Activated CD8-positive, alpha-beta memory T cell treated with anti-CD3 and anti-CD28 coated beads, Interleukin-2, amount 50 U/mL, for 48 hours (primary cell): ENCODE measurements at places on chromosomes 6 and 20.
A peak's percentile ranks its signal among the peaks of the same experiment; 100 is the strongest.

DNA sequence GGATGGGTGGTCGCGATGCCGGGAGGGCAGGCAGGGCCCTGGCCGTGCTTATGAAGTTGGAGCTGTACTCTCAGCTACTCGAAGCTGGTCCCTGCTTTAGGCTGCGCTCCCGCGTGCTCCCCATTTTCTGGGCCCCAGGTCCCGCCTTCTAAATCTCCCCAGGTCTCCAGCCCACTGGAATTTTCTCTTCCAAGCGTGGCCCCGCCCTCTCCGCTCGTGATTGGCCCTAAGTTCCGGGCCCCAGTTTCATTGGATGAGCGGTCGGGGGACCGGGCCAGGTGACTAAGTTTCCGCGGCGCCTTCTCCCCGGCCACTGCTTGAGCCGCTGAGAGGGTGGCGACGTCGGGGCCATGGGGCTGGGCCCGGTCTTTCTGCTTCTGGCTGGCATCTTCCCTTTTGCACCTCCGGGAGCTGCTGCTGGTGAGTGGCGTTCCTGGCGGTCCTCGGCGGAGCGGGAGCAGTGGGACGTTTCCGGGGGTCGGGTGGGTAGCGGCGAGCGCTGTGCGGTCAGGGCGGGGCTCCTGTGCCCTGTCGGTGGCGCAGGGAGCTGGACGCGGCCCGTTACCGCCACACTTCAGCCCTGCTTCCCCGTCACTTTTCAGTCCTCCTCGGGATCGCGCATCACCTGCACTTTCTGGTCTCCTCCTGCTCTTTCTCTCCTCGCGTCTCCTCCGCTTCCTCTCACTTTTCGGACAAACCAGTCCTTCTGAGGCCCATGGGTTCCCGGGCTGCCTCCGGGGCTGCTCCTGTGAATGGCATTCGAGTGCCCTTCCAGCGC is at the start of gene MICA:
Gene MICA, plus strand, starts transcription at position 313 of the 778 bp plus-strand sequence. Its CDS starts 38 bp downstream, at position 351.
- DNase-seq, result peak; percentile 86

- no peak for DNase-seq
Observed at GRCh38 chr6:35508027-35508426, 4.7 kb downstream of the TULP1 start.

DNA sequence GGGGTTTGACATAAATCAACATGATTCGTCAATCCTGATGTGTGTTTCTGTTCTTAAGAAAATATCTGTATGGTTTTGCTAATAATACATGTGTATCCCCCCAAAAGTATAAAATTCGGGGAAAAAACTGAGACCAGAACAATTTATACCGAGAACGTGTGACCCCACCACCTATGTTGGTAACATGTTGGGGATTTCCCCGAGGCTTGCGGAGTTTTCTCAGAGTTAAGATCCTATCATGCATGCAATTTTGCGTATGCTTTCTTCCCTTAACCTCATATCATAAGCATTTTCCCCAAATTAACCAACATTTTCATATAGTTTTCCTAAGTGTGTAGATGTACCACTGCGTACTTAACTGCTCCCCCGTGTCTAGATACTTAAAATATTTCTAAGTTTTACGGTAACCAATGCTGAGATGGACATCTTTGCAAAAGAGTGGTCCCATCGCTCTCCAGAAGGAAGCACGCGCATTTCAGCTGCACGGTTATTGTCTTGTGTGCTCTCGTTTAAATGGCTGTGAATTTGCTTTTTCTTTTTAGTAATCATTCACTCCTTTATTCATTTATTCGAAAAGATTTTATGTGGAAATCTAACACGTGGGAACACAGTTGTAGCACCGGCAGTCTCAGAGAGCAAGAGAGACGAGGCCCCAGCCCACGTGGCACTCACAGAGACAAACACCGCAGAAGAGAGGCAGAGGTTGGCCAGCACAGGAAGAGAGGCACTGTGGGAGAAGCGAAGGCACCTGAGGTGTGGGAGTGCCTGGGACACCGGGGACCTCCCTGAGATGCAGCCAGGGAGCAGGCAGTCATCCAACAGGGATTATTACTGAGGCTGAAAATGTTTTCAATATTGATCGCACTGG is 13.2 kb upstream of the IRF4 start:
- no peak for DNase-seq

GRCh38 chr20:4873396-4873795 is 127.9 kb downstream of the SLC23A2 start:
- DNase-seq, result no peak

GRCh38 chr6:68758559-68758958 is 123.5 kb downstream of the ADGRB3 start:
- DNase-seq, result no peak

- no peak for DNase-seq
Observed at GRCh38 chr6:17059850-17060249, 42.0 kb upstream of the STMND1 start.

GRCh38 chr6:126302191-126302590 is 37.7 kb upstream of the CENPW start:
- DNase-seq, result no peak

GRCh38 chr6:50902260-50902659 is 83.6 kb downstream of the TFAP2B start:
- no peak for DNase-seq

- no peak for DNase-seq
Observed at GRCh38 chr6:13011612-13012146, 295.1 kb downstream of the PHACTR1 start.

DNA sequence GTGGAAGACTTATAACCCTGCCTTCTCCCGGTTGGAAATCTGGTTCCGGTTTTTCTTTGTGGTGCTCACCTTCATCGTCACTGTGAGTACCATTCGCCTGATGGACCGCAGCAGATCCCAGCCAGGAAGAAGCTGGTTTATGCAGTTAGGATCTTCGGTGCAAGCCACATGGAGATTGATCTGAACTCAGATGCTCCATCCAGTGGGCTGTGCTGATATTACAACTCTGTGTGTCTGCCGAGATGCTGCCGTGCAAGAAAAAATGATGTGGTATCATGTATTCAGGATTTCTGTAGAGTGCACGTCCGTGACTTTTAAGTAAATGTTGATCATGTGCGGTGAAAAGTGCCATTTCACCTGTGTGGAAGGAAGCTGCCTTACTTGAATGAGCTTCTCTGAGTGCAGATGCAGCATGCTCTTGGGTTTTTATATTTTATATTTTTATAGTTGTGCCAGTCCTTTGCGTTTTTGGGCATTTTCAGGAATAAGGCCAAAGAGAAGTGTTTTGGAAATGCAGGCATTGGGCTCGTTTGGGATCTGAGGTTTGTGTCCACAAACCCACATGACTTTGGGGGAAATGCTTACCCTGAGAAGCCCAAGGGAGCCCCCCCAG is 39.2 kb downstream of the DYNLT1 start:
- DNase-seq, result peak; percentile 66

DNA sequence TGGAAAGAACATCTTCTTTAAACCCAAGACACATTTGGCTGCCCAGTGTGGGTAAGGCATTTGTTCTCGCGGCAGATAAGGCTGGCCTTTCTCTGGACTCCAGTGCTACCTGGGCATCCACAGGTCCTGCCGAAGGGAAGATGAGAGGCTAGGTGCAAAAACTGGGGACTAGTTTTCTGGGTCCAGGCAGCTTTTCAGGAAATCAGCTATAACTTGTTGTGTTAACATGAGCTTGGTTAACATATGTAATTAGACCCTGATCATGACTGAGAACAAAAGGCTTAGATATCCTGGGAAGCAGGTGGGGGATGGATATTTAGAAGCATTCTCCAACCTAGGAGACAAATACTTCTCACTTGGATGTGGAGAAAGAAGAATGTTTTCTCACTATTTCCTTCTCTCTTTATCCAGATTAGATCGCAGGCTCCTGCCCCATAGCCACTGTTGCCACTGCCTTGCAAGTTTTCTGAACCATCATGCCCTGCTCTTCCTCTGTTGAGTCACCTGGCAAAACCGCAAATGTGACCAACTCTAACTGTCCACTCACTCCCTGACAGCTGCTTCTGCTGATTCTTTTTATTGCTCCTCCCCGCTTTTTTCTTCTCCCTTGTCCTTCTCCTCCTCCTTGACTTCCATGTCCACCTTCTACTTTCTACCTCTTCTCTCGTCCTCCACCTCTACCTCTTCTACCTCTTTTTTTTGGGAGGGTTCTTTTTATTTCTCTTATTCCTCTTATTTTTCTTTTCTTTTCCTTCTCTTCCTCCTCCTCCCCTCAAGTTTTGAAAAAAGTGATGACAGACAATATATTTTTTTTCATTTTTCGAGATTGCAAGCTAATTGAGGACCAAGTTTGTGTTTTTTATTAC is 258.1 kb downstream of the UTRN start:
- no peak for DNase-seq

- no peak for DNase-seq
Observed at GRCh38 chr6:24982231-24982630, 46.5 kb upstream of the RIPOR2 start.

GRCh38 chr6:78482801-78483552 is 384.4 kb upstream of the IRAK1BP1 start:
- no peak for DNase-seq

DNA sequence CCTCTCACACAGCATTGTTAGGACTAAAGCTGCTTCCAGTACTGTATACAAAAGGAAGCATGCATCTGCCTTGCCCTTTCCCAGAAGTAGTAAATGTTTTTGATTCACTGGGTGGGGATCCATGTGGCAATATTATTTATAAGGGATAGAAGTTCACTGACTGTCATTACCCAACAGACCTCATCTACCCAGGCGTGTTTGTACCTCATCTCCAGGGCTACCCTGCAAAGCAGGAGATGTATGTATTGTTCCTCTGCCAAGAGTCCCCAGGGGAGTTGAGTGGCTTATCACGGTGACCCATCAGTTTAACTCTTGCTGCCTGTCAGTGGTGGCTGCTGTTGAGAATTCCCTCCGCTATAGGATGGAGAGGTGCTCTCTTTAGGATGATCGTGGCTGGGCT is 42.5 kb downstream of the SLC24A3 start:
- DNase-seq, result no peak

DNA sequence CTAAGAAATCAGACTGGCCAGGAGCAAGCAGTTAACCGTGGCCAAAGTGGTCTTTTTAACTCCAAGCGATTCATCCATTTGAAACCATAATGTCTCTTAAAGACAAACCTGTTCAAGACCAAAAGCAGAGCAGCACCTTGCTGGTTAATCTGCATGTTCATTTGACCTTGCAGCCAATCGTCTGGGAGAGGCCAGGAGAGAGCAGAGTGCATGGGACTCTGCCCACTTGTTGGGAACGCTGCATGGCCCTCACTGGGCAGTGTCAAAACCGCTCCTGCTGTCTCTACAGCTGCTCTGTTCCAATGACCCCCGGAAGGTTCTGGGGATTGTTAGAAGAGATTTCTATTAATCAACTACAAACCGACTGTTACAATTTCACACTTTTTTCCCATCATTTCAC is 79.6 kb downstream of the OLIG3 start:
- DNase-seq, result no peak

GRCh38 chr6:156777577-156778453 is 637 bp downstream of the ARID1B start:
- DNase-seq, result peak; percentile 82

DNA sequence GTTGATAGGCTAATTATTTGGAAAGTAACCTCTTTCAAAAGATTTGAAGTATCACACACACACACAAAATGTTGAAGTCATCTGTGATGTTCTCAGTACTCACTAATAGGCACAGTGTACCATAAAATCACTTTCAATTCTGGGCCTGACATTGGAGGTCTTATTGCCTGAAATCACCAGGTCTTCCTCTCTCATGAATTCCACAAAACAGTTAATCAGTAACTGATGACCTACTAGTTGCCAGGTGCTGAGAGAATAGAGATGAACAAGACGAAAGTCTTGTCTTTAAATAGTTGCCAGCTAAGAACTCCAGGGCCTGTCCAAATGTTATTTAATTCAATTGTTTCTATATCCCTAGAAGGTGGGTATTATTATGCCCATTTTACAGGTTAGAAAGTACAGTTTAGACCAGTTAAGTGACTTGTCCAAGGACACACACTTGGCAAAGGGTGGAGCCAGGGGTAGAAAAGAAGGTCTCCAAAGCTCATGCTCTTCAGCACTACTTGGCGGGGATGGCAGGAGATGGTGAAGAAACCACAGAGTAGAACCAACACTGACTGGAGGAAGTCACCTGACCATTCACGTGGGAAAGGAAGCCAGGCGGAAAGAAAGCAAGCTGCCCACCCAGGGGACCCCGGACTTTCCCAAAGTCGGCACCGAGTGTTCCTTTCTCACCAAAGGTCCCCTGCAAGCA is 116.4 kb downstream of the KIF6 start:
- DNase-seq, result no peak

- no peak for DNase-seq
Observed at GRCh38 chr6:169502445-169502844, 199.4 kb downstream of the WDR27 start.

GRCh38 chr20:63978319-63979228 is 868 bp downstream of the SAMD10 start:
- peak; percentile 83 for DNase-seq

DNA sequence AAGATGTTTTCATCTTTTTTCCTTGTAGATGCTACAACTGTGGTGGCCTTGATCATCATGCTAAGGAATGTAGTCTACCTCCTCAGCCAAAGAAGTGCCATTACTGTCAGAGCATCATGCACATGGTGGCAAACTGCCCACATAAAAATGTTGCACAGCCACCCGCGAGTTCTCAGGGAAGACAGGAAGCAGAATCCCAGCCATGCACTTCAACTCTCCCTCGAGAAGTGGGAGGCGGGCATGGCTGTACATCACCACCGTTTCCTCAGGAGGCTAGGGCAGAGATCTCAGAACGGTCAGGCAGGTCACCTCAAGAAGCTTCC is 101.5 kb downstream of the POPDC3 start:
- no peak for DNase-seq

- no peak for DNase-seq
Observed at GRCh38 chr20:621125-621756, 11.1 kb upstream of the TCF15 start.

DNA sequence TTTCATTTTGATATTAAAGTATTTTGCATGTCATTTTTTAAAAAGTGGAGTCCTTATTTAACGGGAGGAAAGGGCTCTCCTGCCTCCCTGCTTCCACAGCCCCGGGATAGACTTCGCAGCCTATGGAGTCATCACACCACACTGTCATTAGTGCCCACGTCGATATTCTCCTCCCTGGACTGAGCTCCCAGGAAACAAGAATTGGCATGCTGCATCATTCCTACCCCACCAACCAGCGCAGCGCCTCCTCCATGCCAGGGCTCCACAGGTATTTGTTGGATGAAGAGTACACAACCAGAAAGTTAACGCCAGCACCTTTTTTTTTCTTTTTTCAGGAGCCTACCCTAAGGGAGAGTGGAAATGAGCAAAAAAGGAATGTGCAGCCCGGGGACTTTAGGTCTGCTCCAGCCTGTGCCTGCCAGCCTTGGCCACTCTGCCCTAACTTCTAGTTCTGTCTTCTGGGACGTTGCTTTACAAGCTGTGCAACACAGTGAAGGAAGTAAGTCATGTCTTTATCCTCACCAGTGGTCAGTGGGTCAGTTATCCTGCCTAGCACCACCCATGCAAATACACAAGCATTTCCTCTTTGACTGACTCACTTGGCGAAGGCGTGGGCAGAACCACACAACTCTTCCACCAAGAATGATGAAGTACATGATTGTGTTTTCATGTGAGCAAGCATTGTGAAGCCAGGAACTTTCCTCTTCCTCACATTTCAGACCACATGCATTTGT is 180.7 kb upstream of the UST start:
- DNase-seq, result no peak

DNA sequence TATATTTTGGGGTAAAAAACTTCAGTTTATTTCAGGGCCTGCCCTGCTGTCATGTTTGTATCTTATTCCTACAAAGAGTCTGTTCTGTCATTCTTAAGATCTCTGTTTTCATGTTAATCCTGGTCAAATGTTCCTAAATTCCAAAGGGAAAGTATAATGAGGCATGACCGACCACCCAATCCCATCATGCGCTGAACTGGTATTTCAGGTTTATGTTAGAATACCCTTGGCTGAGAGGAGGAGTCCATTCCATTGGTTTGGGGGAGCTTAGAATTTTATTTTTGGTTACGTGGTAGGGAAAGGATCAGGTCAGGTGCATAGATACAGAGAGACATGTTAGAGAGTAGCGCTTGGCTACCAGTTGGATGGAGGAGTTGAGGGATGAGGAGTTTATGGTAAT is 25.7 kb downstream of the CFAP61 start:
- no peak for DNase-seq
